ENCODE measurements at places on chromosomes 4 and X. TPM values are rescaled to one million over a fixed set of nuclear protein-coding genes. Genes with fewer than 3 reads are reported as not detected.

Gene ALAS2
- not detected for total RNA-seq

Gene RPL39
- total RNA-seq = 8,859 TPM

Gene CCNB3
- total RNA-seq = 0.15 TPM

Gene SPANXC
- not detected for total RNA-seq

Gene SLC10A4
- total RNA-seq = 0.30 TPM

Gene ZNF630
- 0.65 TPM for total RNA-seq

Gene FAAH2
- 0.65 TPM for total RNA-seq

Gene P2RY8
- total RNA-seq = not detected

Gene NOX1
- not detected for total RNA-seq

Gene ARHGEF6
- 10.5 TPM for total RNA-seq

Gene CXCL3
- total RNA-seq = 0.61 TPM

Gene ZDHHC15
- total RNA-seq = not detected

Gene MAGEA2
- total RNA-seq = not detected

Gene MAGEB17
- not detected for total RNA-seq

Gene CRLF2
- total RNA-seq = not detected

Gene FGFR3
- 1.9 TPM for total RNA-seq

Gene STS
- total RNA-seq = 1.7 TPM

Gene IL21
- not detected for total RNA-seq

Gene RTL5
- total RNA-seq = under 0.01 TPM

Gene SYTL5
- not detected for total RNA-seq

Gene ELOVL6
- total RNA-seq = 7.8 TPM

Gene ANAPC10
- 37.5 TPM for total RNA-seq
